ENCODE measurements at places on chromosomes 2 and 18.

GRCh38 chr2:191316246-191316994, 71.2 kb downstream of the MYO1B start:
- DNase-seq = no peak

DNA sequence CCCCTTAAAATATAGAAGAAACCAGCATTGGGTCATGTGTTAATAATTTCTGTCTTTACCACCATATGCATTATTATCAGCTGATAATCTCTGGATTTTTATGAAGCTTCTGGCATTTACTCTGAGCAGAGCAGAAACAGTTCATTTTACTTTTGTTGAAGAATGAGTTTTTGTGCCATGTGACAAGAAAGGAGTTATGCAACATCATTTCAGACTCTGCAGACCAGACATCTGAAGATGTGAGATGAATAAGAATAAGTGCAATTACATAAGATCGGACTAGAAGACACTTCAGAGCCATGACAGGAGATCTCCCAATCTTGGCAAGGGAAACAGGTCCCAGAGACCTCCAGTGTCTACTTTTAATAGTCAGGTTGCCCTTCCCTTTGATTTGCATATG, 869.4 kb upstream of the VRK2 start:
- DNase-seq = no peak

DNA sequence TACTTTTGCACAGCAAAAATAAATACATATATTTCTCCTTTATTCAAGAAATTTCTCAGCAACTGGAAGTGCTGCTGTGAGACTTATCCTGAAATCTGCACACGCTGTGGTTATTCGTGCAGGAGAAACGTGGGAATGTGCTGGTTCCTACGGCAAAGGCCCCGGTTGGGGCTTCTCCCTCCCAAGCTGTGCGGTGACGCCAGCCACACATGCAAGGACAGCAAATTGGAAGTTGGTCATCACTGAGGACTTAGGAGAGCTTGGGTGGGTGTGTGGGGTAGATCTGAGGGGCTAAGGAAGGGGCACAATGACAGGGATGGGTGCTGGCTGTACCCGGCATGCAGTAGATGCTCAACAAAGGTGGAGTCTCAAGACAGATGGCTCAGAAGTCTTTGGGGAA, 16.5 kb upstream of the MTCL1 start:
- DNase-seq = no peak

GRCh38 chr2:215277944-215278343, 33.9 kb upstream of the ATIC start:
- no peak for DNase-seq

- DNase-seq = no peak
Observed at GRCh38 chr18:55833543-55833942, 245.6 kb upstream of the TCF4 start.

- DNase-seq = no peak
Observed at GRCh38 chr2:231068525-231069222, 12.0 kb downstream of the PSMD1 start.

DNA sequence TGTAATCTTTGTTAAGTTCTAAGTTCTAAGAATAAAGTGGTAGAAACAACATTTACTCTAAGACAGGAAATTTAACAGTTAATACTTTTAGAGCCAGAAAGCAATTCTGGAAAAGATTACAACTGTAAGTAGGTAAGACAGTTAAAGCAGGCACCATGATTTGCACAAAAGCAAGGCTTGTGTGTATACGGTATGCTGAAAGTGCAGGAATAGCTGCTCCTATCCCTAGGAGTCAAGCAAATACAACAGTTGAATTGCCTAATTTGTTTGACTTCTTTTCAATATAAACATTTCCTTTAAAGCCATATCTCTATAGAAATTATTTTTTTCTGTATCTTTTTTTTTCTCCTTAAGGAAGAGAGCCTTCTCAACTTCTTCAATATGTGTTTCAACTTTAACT, 116.4 kb downstream of the KCNJ3 start:
- no peak for DNase-seq

DNA sequence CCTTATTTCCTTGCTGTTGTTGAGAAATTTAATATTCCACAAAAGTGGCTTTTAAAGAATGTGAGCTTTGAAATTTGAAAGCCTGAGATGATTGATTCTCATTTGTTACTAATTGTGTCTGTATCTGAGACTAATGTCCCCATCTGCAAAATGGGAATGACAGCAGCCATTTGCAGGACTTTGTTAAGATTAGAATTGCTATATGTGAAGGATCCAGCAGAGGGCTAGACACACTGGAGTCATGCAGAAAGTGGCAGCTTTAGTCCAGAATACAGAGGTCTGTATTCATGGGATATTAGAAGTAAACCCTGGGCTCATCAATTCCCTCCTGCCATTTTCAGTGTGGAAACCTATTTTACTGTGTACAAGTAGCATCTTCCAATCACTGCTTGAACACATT, 296.5 kb upstream of the GYPC start:
- no peak for DNase-seq

DNA sequence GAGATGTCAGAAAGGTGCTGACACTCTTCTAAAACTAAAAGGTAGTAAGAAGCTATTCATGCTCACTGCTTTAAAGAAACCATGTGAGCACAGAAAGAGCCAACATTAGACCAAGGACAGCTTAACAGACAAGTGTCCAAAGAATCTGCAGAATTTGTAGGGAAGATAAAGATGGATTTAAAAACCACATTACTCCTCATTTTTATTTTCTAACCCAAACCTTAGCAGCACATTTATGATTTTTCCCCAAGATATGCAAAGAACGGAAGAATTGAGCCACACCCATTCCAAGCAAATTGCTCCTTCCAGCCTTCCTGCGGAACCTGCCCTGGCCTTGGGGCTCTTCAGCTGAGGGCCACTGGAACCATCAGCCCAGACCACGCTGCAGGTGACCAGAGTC, 26.9 kb downstream of the MBP start:
- no peak for DNase-seq

Measured in esophagus squamous epithelium (tissue), 5 donors.